Upper lobe of left lung (tissue), 6 donors: ENCODE measurements at places on chromosomes 12 and 14. TPM values are rescaled to one million over a fixed set of nuclear protein-coding genes. Genes with fewer than 3 reads are reported as not detected.

Gene HOXC12
- total RNA-seq = not detected

DNA sequence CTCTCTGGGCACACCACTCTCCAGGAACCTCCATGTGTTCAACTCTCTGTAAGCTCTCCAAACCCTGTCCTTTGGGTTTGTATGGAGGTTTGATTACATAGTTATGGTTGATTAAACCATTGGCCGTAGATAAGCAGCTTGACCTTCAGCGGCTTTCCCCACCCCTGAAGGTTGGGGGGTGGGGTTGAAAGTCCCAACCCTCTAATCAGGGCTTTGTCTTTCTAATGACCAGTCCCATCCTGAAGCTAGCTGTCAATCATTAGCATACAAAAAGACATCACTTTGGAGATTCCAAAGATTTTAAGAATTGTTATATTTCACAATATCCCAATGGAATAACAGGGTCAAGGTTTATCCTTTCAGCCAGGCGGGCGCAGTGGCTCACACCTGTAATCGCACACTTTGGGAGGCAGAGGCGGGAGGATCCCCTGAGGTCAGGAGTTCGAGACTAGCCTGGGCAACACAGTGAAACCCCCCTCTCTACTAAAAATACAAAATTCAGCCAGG is 8.4 kb downstream of the FAM186A start:
- no peak overlapping the region for H3K27ac ChIP-seq
- no peaks in the 10 kb centered on the region for H3K36me3 ChIP-seq
- no peaks in the 10 kb centered on the region for H3K27me3 ChIP-seq
- no peaks in the 10 kb centered on the region for H3K4me1 ChIP-seq

Gene UBE2N
- 42.7 TPM for total RNA-seq

- no peak for DNase-seq
- no peak overlapping the region for H3K27ac ChIP-seq
- no peak overlapping the region for H3K4me3 ChIP-seq
- peaks cover 3% of the 10 kb centered on the region for H3K36me3 ChIP-seq
- no peaks in the 10 kb centered on the region for H3K27me3 ChIP-seq
Measured at GRCh38 chr14:67480011-67480410, 8.5 kb downstream of the TMEM229B start.

- H3K36me3 ChIP-seq = no peaks in the 10 kb centered on the region
- peaks cover 78% of the 10 kb centered on the region for H3K4me1 ChIP-seq
- no peaks in the 10 kb centered on the region for H3K27me3 ChIP-seq
Measured at GRCh38 chr14:73770977-73771847, 57.0 kb upstream of the PNMA1 start.

Gene SDR9C7
- not detected for total RNA-seq

DNA sequence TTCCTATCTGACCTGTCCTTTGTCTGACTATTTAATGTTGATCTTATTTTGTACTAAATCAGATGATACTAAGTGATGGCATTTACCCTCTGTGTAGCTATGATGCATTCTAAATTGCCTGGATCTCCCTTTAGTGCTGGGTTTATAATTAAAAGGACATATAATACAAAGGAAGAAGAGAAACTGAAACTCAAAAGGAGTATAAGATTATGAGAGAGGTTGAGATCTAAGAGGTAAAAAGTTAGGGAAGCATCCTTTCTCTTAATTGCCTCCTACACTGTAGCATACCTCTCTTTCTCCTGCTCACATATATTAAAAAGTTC is 86.9 kb upstream of the MON2 start:
- no peaks in the 10 kb centered on the region for H3K4me1 ChIP-seq
- H3K4me3 ChIP-seq = no peak overlapping the region
- no peaks in the 10 kb centered on the region for H3K27me3 ChIP-seq
- no peak overlapping the region for H3K27ac ChIP-seq
- H3K36me3 ChIP-seq = peaks cover 3% of the 10 kb centered on the region

DNA sequence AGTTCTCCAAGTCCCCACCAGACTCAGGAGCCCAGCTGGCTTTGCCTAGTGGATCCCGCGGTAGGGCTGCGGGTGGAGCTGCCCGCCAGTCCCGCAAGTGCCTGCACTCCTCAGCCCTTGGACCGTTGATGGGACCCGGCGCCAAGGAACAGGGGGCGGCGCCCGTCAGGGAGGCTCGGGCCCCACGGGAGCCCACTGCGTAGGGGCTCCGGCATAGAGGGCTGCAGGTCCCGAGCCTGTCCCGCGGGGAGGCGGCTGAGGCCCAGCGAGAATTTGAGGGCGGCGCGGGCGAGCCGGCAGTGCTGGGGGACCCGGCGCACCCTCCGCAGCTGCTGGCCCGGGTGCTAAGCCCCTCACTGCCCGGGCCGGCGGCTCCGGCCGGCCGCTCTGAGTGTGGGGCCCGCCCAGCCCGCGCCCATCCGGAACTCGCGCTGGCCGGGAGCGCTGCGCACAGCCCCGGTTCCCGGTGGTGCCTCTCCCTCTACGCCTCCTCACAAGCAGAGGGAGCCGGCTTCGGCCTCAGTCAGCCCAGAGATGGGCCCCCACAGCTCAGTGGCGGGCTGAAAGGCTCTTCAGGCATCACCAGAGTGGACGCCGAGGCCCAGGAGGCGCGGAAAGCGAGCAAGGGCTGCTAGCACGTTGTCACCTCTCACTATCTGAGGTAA is 452.4 kb upstream of the LRFN5 start:
- no peak overlapping the region for H3K4me3 ChIP-seq
- no peaks in the 10 kb centered on the region for H3K36me3 ChIP-seq
- no peaks in the 10 kb centered on the region for H3K27me3 ChIP-seq
- H3K4me1 ChIP-seq = no peaks in the 10 kb centered on the region
- peak; percentile 76 for DNase-seq

GRCh38 chr12:122887819-122888212 is 8.1 kb downstream of the VPS37B start:
- peak overlapping the region; percentile 94 for H3K27ac ChIP-seq
- no peaks in the 10 kb centered on the region for H3K27me3 ChIP-seq
- no peak for DNase-seq
- H3K36me3 ChIP-seq = no peaks in the 10 kb centered on the region

Gene NANOG
- not detected for total RNA-seq

Gene MMP14
- 99.5 TPM for total RNA-seq

DNA sequence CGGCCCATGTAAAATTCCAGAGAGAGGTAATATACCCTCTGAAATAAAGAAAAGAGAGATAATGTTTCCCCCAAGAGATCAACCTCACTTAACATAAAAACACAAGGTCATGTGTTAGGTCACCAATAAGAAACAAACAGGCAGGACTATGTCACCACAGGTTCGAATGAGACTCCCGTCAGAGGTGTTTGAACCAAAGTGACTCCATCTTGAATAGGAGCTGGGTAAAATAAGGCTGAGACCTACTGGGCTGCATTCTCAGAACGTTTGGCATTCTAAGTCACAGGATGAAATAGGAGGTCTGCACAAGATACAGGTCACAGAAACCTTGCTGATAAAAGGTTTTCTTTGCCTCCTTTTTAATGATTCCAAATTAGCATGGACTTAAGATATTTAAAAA is 6.5 kb downstream of the PYGL start:
- peak overlapping the region; percentile 76 for H3K27ac ChIP-seq
- H3K4me1 ChIP-seq = peaks cover 13% of the 10 kb centered on the region
- no peak for DNase-seq

GRCh38 chr14:71645656-71646055 is 286.6 kb upstream of the RGS6 start:
- H3K36me3 ChIP-seq = no peaks in the 10 kb centered on the region
- no peak for DNase-seq
- no peaks in the 10 kb centered on the region for H3K4me1 ChIP-seq
- H3K4me3 ChIP-seq = no peak overlapping the region
- no peak overlapping the region for H3K27ac ChIP-seq

- no peak overlapping the region for H3K27ac ChIP-seq
- peak; percentile 67 for DNase-seq
- peaks cover 39% of the 10 kb centered on the region for H3K36me3 ChIP-seq
Measured at GRCh38 chr14:104879201-104879982, 14.3 kb downstream of the CEP170B start.

- H3K27ac ChIP-seq = no peak overlapping the region
- H3K36me3 ChIP-seq = no peaks in the 10 kb centered on the region
- no peak overlapping the region for H3K4me3 ChIP-seq
- H3K4me1 ChIP-seq = peaks cover 4% of the 10 kb centered on the region
- no peaks in the 10 kb centered on the region for H3K27me3 ChIP-seq
Measured at GRCh38 chr12:75553398-75553797, 42.0 kb upstream of the KRR1 start.

- no peak for DNase-seq
- no peaks in the 10 kb centered on the region for H3K4me1 ChIP-seq
- H3K36me3 ChIP-seq = no peaks in the 10 kb centered on the region
- H3K4me3 ChIP-seq = no peak overlapping the region
- H3K27ac ChIP-seq = no peak overlapping the region
- H3K27me3 ChIP-seq = no peaks in the 10 kb centered on the region
Measured at GRCh38 chr12:26187014-26187798, 8.2 kb upstream of the SSPN start.

Gene RPL10L
- not detected for total RNA-seq

Gene CPNE6
- not detected for total RNA-seq

- no peaks in the 10 kb centered on the region for H3K36me3 ChIP-seq
- DNase-seq = no peak
- no peak overlapping the region for H3K4me3 ChIP-seq
- H3K27ac ChIP-seq = peak overlapping the region; percentile 44
- H3K4me1 ChIP-seq = peaks cover 7% of the 10 kb centered on the region
Measured at GRCh38 chr12:115337693-115338543, 653.9 kb upstream of the TBX3 start.

Gene TMEM30B
- total RNA-seq = 40.3 TPM

- no peak overlapping the region for H3K27ac ChIP-seq
- H3K4me3 ChIP-seq = no peak overlapping the region
- no peak for DNase-seq
- no peaks in the 10 kb centered on the region for H3K27me3 ChIP-seq
Measured at GRCh38 chr14:31371646-31372045, 48.7 kb downstream of the HEATR5A start.

DNA sequence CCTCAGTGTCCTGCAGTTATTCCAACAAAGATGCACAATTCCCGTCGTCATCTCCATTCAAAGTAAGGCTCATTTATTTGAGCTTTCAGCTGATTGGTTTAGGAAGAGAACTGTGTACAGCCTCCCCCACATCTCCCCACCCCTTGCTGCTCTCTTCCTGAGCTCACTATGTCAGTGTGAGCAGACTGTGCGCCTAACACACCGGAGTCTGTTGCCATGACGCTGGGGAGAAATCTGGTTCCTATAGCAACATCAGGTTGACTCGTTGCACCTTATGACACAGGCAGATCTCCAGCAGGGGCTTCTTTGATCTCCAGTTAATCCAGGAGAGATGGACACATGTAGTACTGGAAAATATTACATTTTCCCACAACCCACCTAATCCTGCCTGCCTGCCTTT is 319.4 kb downstream of the CACNA1C start:
- no peak for DNase-seq
- no peak overlapping the region for H3K4me3 ChIP-seq
- H3K36me3 ChIP-seq = no peaks in the 10 kb centered on the region
- H3K4me1 ChIP-seq = no peaks in the 10 kb centered on the region

Gene SLCO1B1
- not detected for total RNA-seq

Gene MAX
- total RNA-seq = 68.4 TPM

Gene KRT78
- total RNA-seq = not detected

Gene TBC1D30
- total RNA-seq = 35.2 TPM

DNA sequence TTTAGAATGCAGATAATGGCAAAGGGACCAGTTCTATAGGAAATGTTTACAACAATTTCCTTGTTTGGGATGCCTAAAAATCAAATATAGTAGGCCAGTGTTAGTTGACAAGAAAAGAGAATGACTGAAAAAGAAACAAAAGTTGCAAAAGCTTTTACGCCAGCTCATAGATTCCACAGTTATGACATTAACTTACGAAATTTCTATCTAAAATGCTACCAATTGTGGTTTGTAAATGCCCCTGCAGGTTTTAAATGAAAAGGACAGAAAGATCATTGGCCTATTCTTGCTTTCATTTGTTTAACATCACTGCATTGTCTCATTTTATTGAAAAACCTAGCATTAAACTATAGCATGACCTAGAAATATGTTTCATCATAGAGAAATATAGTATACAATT is 345.8 kb downstream of the CCDC91 start:
- H3K4me1 ChIP-seq = no peaks in the 10 kb centered on the region
- H3K27ac ChIP-seq = no peak overlapping the region

DNA sequence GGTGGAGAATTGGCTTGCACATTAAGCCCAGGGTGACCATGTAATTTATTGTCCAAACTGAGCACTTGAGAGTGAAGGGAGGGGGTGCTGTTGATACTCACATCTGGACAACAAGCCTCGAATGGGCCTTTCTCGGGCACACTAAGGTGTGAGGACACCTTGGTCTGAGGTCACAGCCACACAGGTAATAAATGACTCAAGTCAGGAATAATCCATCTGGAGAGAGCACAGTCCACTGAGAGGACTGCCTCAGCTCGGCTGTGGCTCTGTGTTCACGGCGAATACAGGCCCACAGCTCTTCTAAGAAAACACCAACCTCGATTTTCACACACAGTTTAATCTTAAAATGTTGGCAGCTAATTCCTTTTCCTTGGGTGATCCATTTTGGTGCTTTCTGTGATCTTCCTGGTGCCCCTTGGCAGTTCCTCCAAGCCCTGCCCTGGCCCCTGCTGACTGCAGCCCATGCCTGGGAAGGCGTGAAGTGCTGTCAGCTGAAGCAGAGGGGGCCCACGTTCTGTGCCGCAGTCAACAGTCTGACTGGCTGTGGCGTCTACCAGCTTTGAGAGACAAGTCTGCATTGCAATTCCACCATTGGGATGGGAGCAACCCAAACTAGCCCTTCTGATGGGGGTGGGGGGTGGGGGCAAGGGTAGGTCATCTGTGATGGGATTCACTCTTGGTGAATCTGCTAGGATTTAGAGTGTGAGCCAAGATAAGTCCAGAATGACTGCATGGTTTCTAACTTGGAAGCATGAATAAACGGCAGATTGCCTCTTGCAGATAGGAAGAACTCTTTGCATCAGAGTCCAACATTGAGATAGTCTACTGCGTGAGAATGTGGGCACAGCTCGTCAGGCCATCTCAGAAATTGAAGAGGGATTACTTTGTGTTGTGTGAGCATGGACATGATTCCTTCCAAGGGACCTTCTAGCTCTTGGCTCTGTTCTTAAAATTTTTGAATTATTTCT is 42.8 kb downstream of the ZNF664 start:
- H3K4me1 ChIP-seq = no peaks in the 10 kb centered on the region
- H3K4me3 ChIP-seq = no peak overlapping the region
- no peaks in the 10 kb centered on the region for H3K27me3 ChIP-seq
- peak; percentile 38 for DNase-seq

Gene GZMB
- 2.1 TPM for total RNA-seq

Gene RGS6
- 12.9 TPM for total RNA-seq

GRCh38 chr14:23562822-23563472 is 4.6 kb downstream of the AP1G2 start:
- peak overlapping the region; percentile 58 for H3K27ac ChIP-seq
- no peak overlapping the region for H3K4me3 ChIP-seq
- peaks cover 31% of the 10 kb centered on the region for H3K36me3 ChIP-seq
- no peaks in the 10 kb centered on the region for H3K27me3 ChIP-seq
- DNase-seq = peak; percentile 50
- H3K4me1 ChIP-seq = peaks cover 16% of the 10 kb centered on the region
